ENCODE measurements at places on chromosomes 12 and 14.

- no peak for DNase-seq
These were observed 530.5 kb downstream of the NOVA1 start for GRCh38 chr14:26067341-26067740.

- DNase-seq, result no peak
These were observed 307.1 kb downstream of the RPL10L start for GRCh38 chr14:46344327-46344937.

- DNase-seq, result no peak
These were observed 130.2 kb upstream of the HMGA2 start for GRCh38 chr12:65694130-65694529.

DNA sequence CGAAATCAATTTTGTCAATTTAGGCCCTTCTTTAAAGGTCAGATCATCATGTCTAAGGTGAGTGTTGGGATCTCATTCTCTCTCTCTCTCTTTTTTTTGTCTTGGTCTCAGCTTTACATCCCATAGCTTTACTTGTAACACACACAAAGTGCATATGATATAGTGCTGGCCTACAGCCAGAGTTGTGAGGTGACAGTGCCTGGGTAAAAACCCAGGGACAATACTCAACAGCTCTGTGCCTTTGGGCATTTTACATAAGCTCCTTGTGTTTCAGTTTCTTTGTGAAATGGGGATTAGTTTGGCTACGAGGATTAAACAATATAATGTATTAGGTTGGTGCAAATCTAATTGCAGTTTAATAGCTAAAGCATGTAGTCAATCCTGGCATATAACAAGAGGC is 40.2 kb downstream of the GRIP1 start:
- DNase-seq, result no peak

DNA sequence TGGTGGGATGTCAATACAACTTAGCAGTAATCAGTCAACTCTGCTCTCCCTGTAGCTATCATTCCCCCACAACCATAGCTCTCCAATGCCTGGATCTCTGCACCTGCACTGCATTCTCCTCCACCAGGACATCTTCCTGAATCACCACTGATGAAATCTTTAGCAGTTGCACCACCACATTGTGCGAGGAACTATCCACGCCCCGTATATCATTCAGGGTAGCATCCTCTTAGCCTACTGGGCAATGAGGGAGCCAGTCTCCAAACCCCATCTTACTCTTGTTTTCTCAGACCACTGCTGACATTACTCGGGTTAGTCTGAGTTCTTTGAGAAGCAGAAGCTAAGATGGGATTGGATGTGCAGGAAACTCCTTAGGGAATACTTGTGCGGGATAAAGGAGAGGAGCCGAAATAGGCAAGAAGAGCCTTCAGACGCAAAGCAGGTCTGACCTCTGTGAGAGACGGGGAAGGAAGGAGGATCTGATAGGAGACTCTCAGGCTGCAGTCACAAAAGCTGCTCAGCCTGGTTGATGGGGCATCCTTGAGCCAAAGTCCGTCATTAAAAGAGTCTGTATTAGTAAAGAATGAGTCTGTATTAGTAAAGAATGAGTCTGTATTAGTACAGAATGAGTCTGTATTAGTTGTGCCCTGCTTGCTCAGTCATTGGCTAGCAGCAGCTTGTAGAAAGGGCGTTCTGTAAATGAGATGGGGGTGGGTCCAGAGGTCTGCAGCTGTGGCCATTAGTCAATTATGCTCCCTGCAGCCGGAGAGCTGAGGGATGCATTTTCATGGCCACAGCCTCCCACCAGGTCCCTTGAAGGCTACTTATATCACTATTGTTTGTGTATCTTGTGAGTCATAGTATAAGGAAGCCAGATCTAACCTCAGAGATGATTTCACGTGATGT is 49.6 kb upstream of the RASSF3 start:
- no peak for DNase-seq

DNA sequence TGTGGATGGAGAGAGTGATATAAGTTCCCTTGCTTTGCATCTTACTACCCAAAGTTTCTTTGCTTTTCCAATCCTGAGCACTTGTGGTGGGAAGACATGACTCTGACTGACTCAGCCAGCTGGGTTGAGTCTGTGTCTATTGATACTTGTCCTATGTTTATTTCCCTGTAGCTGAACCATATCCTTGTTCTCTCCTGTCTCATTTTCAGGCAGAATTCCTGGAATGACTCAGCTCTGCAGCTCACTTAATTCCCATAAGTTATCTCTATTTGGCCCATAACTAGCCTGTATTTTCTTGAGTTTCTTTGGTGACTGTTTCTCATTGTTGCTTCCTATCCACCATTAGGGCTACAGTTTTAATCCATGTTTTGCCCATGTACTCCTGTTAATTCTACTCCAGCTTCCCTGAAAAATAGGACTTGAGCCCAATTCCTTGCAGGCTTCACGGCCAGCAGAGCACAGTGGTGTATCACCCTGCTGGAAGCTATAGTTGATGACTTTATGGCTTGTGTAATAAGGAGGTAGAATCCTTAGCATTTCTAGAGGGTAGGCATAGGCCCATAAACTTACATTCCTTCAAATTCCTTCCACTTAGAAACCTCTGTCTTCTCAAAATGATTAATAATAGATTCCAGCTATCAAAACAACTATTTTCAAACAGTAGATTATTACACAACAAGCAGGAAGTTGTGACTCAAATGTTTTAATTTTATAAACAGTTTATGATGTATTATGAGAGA is 183.1 kb downstream of the TMTC3 start:
- no peak for DNase-seq

DNA sequence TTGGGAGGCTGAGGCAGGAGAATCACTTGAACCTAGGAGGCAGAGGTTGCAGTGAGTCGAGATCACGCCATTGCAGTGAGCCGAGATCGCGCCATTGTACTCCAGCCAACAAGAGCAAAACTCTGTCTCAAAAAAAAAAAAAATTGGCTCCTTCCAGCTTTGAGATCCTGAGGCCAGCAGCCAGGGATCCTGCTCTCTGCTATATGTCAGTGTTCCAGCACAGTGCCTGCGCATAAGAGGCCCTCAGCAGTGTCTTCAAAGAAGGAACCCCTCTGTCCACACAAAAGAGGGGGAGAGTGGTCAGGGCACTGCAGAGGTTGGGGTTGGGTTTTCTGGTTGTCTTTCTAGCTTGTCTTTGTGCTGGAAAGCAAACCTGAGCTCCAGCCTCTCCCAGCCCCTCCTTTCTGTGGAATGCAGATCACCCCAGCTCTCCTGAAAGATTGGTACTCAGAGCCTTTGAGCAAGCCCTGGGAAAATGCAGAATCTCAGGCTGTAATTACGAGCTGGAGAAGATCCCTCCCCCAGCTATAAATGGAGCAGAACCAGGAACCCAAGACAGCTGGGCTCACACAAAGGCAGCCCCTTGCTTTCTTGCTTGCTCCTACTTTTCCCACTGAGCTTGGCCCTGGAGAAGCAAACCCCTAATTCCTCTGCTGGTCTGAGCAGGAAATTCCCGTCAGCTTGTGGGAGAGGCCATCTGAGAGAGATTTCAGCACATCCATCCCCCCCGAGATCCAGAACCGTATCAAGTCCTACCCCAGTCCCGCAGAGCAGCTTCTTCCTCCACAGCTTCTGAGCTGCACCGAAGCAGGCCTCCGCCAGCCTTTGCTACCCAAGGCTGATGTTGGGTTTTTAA is 205.7 kb downstream of the ZFP36L1 start:
- DNase-seq, result no peak

GRCh38 chr14:89638891-89639290 is 221.9 kb upstream of the FOXN3 start:
- no peak for DNase-seq

DNA sequence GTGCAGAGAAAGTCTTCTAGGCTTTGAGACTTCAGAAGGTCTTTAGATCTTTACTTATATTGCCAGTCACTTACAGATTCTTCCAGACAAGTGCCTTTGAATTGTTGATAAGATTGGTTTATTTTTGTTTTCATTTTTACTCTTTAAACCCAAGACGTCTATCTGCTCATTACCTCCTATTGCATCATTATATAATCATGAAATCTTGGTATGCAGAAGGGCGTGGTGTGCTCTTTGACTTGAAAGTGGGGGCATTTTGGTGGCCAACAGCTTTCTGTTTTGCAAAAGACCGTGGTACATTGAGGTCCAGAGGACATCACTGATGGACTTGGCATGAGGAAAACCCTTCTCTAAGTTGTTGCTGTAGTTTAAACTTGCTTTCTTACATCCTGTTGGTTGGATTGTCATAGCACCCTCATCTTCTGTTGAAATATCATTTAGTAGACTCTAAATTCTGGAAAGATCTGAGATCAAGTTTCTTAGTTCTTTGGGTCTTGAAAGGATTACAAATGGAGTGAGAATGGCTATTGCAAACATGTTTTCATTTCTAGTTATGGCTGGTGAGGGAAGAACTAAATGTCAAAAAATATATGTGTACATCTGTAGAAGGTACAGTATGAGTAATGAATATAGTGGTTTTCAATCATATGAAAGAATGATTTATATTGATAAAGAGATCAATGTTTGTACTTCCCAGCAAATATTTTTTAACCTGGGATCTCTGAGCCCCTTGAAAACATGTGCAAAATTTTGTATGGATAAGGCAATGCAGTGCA is 441.8 kb downstream of the NRXN3 start:
- no peak for DNase-seq

GRCh38 chr14:50762931-50763300 is 68.0 kb downstream of the NIN start:
- no peak for DNase-seq

DNA sequence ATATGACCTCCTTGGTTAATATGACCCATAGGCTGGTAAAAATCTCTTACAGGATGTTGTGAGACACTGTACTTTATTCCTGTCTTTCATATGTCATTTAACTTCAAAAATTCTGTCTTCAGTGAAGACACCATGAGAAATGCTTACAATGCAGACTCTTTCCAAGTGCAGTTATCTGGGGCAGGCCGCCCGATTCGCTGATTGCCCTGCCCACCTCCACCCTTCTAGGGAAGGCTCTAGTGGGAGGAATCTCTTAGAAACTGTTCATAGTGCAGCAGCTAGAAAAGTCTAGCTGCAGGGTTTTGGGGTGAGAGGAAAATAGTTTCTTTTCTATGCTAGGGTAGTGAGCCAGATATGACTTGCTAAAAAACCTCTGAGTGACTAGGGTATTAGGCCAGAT is 15.0 kb upstream of the CIPC start:
- no peak for DNase-seq

- no peak for DNase-seq
These were observed 101.9 kb upstream of the RTL1 start for GRCh38 chr14:101005447-101005846.

GRCh38 chr14:77478796-77479195 is 19.8 kb downstream of the ISM2 start:
- DNase-seq, result no peak

DNA sequence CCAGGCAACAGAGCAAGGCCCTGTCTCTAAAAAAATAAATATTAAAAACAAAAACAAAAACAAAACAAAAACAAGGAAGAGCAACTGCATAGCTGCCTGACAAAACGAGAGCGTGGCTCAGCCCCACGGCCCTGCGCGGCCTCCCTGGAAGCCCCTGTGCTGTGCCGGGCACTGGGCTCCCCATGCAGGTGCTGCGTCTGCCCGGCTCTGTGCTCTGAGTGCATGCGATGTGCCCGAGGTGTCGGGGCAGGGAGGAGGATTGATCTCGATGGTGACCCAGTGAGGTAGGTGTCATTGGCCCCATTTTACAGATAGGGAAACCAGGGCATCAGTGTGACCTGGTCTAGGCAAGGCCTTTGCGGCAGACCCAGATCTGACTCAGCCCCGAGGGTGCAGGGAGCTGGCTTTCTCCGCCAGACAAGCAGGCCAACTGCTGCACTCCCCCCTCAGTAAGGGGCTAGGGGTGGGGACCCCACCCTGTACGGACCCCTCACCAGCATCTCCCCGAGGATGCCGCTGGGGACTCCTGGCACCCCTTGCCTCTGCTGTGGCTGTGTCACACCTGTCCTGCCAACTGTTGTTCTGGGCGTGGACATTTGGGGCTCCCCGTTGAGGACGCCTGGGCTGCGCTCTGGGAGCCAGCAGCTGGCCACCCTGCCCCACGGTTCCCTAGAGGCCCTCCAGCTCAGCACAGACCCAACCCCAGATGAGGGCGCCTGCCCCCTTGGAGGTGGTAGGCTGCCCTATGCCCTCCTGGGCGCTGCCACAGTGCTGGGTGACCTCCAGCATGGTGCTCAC is 15.3 kb downstream of the GPR132 start:
- no peak for DNase-seq

GRCh38 chr14:92680781-92681650 is 67.4 kb downstream of the LGMN start:
- DNase-seq, result peak; percentile 78

DNA sequence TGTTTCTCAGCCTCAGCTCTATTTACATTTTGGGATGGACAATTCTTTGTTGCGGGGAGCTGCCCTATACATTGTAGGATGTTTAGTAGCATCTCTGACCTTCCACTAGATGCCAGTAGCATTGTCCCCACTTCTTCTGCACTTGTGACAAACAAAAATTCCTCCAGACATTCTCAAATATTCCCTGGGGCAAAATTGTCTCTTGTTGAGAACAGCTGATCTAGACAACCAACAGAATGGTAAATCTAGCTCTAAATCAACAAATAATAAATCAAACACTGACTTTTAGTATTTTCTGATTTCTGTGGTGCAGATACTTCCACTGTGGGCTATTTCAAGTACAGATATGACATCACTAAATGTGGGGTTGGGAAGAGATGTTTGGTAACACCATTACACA is 60.7 kb downstream of the MSRB3 start:
- no peak for DNase-seq

Data from activated CD4-positive, CD25-positive, alpha-beta regulatory T cell treated with anti-CD3 and anti-CD28 coated beads, Interleukin-2, amount 50 U/mL, for 72 hours (primary cell).